ENCODE measurements at places on chromosomes 2 and 18. TPM values are rescaled to one million over a fixed set of nuclear protein-coding genes. Genes with fewer than 3 reads are reported as not detected.

RBFA gene
- total RNA-seq, result 32.5 TPM

KLHL30 gene
- 0.36 TPM for total RNA-seq

REEP1 gene
- total RNA-seq, result 4.1 TPM

ZEB2 gene
- 299 TPM for total RNA-seq

TTN gene
- 18.2 TPM for total RNA-seq

SERTAD2 gene
- total RNA-seq, result 42.2 TPM

Data from omental fat pad (tissue), 4 donors.